ENCODE measurements at places on chromosomes 2 and 18.

- no peak for DNase-seq
- H3K27ac ChIP-seq: no peak overlapping the region
- no peak overlapping the region for H3K4me3 ChIP-seq
- no peaks in the 10 kb centered on the region for H3K4me1 ChIP-seq
- H3K36me3 ChIP-seq: no peaks in the 10 kb centered on the region
Observed at GRCh38 chr2:205868773-205869333, 186.6 kb downstream of the NRP2 start.

DNA sequence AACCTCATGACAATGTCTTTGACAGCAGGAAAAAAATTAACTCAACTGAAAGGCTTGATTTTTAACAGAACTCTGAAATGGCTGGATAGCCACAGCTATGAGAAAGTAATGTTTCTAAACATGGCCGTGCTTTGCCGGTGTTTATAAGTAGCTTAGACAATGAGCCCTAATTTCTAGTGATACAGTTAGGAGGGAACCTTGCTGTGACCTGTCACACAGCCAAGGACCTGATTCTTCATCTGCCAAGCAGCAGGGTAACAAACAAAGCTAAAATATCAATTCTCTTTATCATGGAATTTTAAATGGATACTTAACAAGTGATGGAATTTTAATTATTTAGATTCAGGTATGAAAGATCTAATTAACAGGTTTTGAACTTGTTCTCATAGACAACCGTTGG lies 24.3 kb upstream of the DYNC2LI1 start:
- no peak overlapping the region for H3K27ac ChIP-seq
- DNase-seq: no peak
- H3K4me3 ChIP-seq: no peak overlapping the region
- no peaks in the 10 kb centered on the region for H3K36me3 ChIP-seq

DNA sequence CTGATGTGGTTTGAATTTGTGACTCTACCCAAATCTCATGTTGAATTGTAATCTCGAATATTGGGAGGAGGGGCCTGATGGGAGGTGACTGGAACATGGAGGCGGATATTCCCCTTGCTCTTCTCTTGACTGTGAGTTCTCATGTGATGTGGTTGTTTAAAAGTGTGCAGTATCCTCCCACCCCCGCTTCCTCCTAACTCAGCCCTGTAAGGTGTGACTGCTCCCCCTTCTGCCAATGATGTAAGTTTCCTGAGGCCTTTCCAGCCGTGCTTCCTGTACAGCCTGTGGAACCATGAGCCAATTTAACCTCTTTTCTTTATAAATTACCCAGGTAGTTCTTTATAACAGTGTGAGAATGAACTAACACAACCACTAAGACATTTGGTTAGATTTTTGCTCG lies 458.4 kb downstream of the THSD7B start:
- peak; percentile 26 for DNase-seq
- H3K4me3 ChIP-seq: no peak overlapping the region
- no peaks in the 10 kb centered on the region for H3K36me3 ChIP-seq
- H3K27ac ChIP-seq: no peak overlapping the region

- DNase-seq: no peak
- no peaks in the 10 kb centered on the region for H3K4me1 ChIP-seq
- no peak overlapping the region for H3K4me3 ChIP-seq
- no peaks in the 10 kb centered on the region for H3K36me3 ChIP-seq
- H3K27ac ChIP-seq: no peak overlapping the region
Observed at GRCh38 chr18:66638856-66639629, 35.2 kb upstream of the CDH19 start.

DNA sequence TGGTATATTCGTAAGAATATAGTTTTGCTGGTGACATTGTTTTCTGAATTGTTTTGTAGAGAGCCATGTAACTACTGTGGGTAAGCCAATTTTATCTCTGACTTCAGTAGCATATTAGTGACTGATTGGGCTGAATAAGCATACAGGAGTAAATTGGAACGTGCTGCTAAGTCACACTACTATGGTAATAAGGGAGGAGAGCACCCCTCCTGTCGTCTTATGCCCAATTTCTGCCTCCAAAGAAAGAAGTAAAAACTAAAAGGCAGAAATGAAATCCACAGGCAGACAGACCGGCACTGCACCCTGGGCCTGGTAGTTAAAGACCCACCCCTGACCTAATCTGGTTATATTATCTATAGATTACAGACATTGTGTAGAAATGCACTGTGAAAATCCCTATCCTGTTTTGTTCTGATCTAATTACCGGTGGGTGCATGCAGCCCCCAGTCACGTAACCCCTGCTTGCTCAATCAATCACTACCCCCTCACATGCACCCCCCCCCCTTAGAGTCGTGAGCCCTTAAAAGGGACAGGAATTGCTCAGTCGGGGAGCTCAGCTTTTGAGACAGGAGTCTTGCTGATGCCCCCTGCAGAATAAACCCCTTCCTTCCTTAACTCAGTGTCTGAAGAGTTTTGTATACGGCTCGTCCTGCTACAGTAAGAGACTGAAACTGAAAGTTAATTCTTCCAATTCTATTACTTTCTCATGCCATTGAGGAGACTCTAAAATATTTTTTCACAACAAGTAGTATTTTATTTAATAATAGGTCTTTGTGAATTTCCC lies 167.0 kb downstream of the ZNF804A start:
- no peak overlapping the region for H3K27ac ChIP-seq
- no peaks in the 10 kb centered on the region for H3K27me3 ChIP-seq
- no peaks in the 10 kb centered on the region for H3K36me3 ChIP-seq

GRCh38 chr18:43847164-43848091 lies 570.1 kb upstream of the SYT4 start:
- no peak overlapping the region for H3K4me3 ChIP-seq
- no peak overlapping the region for H3K27ac ChIP-seq
- H3K36me3 ChIP-seq: no peaks in the 10 kb centered on the region
- no peaks in the 10 kb centered on the region for H3K27me3 ChIP-seq

GRCh38 chr2:233487748-233488345 lies 78.7 kb downstream of the USP40 start:
- H3K36me3 ChIP-seq: peaks cover 4% of the 10 kb centered on the region
- no peak overlapping the region for H3K4me3 ChIP-seq
- no peak for DNase-seq
- H3K27ac ChIP-seq: no peak overlapping the region

DNA sequence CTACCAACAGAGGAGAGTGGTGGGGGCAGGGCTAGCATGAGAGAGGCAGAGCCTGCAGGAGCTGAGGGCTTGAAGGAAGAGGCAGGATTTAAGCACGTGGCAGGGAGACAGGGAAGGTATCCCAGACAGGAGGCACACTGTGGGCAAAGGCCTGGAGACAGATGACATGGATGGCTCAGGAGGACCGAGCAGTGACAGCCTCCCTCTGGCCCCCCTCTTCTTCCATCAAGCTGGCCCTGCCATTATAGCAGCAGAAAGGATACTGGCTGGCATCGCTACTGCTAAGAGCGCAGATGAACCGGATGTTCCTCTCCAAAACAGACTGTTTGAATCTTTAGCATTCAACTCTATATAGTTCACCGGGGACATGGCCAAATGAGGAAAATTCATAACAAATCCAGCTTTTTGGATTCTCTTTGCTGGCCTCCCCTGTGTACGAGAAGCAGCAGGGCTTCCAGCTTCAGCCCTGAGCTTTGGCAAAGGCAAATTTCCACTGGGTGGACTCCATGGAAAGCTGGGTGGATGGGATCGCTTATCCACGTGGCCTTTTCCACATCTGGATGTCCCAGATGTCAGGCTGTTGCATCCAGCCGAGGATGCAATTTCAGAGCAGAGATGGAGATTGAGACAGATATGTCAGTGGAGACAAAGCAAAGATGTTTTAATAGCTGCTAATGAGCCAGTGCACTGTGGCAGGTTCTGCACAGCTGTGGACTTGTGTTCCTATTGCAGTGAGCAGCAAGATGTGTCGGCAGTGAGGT lies 36.2 kb downstream of the CAPN13 start:
- no peak for DNase-seq
- H3K4me1 ChIP-seq: no peaks in the 10 kb centered on the region
- H3K27ac ChIP-seq: no peak overlapping the region
- H3K4me3 ChIP-seq: no peak overlapping the region

DNA sequence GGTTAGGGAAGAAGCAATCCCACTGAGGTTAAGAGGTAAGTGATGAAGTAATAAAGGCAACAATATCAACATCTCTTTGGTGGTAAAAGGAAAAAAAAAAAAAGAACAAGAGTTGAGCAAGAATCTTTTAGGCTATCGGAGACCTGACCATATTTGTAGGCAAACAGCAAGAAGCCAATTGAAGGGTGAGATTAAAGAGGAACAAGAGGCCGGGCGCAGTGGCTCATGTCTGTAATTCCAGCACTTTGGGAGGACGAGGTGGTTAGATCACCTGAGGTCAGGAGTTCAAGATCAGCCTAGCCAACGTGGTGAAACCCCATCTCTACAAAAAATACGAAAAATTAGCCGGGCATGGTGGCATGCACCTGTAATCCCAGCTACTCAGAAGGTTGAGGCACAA lies 11.3 kb downstream of the VPS54 start:
- peaks cover 6% of the 10 kb centered on the region for H3K4me1 ChIP-seq
- no peak overlapping the region for H3K4me3 ChIP-seq
- H3K27me3 ChIP-seq: no peaks in the 10 kb centered on the region
- H3K27ac ChIP-seq: no peak overlapping the region
- no peaks in the 10 kb centered on the region for H3K36me3 ChIP-seq

DNA sequence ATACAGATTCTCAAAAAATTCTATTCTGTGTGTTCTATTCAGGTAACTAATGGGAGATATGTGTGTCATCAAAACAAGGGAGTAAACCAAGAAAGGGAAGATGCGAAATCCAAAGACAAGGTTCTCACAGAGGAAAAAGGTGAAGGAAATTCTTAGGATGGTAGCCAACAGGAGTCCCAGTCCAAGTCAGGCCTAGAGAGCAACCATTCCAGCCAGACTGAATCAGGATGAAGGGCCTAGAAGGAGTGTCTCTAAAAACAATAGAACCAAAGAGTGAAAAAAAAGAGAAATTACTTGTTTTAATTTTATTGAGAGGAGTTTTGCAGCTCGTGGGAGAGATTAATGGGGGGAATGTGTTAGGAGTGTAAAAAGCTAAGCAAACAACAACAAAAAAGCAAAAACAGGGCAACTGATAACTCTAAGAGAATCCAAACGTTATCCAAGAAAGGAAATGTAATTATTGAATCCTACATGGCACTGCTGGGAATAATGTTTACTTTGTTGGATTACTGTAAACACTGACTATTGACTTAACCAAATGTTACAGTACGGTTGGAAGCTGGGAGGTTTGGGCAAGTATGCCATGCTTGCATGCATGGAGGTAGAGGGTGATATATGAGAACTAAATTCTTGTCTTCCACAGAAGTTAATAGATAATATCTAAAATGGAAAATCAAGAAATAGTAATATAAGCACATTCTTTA lies 12.3 kb downstream of the MAP3K20 start:
- no peak for DNase-seq
- H3K27me3 ChIP-seq: no peaks in the 10 kb centered on the region
- H3K36me3 ChIP-seq: no peaks in the 10 kb centered on the region
- no peak overlapping the region for H3K4me3 ChIP-seq
- H3K27ac ChIP-seq: no peak overlapping the region

DNA sequence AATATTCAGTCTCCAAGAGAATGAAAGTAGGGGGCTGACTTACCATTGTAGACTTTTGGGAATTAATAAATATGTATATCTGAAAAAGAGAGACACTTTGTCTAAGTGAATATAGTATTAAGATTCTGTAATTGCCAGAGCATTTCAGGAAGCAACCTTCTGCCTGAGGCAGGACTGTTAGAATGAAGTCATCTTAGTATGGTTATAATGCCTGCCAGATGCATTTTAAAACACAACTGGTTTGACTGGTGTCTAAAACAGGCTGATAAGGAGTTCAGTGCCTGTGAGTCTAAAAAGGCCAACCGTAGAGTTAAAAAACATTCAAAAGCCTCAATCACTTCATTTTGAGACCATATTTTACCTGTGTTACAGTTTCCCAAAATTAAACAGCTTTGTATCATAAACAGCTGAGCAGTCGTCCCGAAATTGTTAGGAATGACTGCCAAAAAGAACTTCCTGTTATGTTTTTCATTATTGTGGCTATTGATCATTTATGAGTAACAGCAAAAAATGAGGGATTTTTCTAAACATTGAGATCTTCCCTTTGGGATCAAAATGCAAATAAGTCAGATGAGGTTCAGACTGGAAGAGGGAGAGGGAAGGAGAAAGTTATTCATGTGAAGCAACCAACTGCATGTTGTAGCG lies 443.9 kb downstream of the PID1 start:
- H3K4me3 ChIP-seq: no peak overlapping the region
- no peaks in the 10 kb centered on the region for H3K4me1 ChIP-seq
- no peak overlapping the region for H3K27ac ChIP-seq
- no peak for DNase-seq
- no peaks in the 10 kb centered on the region for H3K36me3 ChIP-seq

- no peaks in the 10 kb centered on the region for H3K27me3 ChIP-seq
- H3K36me3 ChIP-seq: peaks cover 39% of the 10 kb centered on the region
- H3K27ac ChIP-seq: no peak overlapping the region
Observed at GRCh38 chr18:74508366-74508765, 12.2 kb downstream of the CNDP2 start.

DNA sequence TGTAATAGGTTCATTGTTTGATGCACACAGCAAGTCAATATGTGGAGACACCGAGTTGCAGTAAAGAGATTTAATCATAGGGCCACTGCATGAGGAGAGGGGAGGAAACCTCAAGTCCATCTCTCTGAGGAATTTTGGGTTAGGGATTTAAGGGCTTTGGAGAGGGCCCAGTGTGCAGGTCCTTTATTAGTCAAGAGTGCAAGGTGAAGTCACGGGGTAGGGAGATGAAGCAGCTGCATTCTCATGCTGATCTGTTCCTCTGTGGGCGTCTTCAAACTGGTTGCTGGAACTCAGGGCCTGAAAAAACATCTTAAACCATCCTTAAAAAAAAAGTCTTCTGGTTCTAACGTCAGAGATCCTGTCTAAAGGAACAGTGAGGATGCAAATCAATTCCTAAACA lies 131.6 kb downstream of the NXPH2 start:
- no peaks in the 10 kb centered on the region for H3K27me3 ChIP-seq
- 0 out of 2 replicates have a peak overlapping the region, but pooled peaks have one; percentile 30 for H3K4me3 ChIP-seq

- no peak overlapping the region for H3K4me3 ChIP-seq
- H3K27me3 ChIP-seq: no peaks in the 10 kb centered on the region
- no peak for DNase-seq
- no peaks in the 10 kb centered on the region for H3K36me3 ChIP-seq
- no peak overlapping the region for H3K27ac ChIP-seq
Observed at GRCh38 chr2:6994536-6995128, 77.4 kb downstream of the RNF144A start.

- H3K27me3 ChIP-seq: no peaks in the 10 kb centered on the region
- DNase-seq: peak; percentile 49
- no peak overlapping the region for H3K4me3 ChIP-seq
- H3K4me1 ChIP-seq: 0 out of 2 replicates have a peak, but pooled peaks cover 3% of the 10 kb centered on the region
Observed at GRCh38 chr2:56009758-56010458, 86.3 kb upstream of the EFEMP1 start.

Data from GM23338 (cell line).